Transverse colon (tissue), 4 donors: ENCODE measurements at places on chromosomes 16 and 17.

- H3K4me3 ChIP-seq = no peak overlapping the region
- no peak overlapping the region for H3K27ac ChIP-seq
- no peak for DNase-seq
- H3K27me3 ChIP-seq = peaks cover 100% of the 10 kb centered on the region
- peaks cover 4% of the 10 kb centered on the region for H3K4me1 ChIP-seq
- H3K36me3 ChIP-seq = no peaks in the 10 kb centered on the region
Measured at GRCh38 chr16:86568677-86569623, 2.3 kb downstream of the FOXC2 start.

DNA sequence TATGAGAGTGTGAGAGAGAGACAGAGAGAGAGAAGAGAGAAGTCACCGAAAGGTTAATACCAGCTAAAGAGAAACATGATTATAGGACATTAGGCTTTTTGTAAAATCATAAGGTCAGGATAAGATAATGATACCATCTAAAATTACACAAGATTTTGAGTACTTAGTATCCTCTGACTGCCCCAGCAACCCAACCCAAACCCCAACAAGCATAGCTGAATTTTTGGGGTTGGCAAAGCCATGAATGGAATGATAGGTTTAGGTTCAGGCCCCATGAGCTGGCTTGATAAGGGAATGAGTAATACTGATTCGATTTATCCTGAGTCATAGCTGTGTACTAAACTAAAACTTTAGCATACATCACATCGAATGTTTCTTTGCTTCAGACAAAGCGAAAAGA, 259.5 kb downstream of the IRX3 start:
- H3K36me3 ChIP-seq = no peaks in the 10 kb centered on the region
- H3K27me3 ChIP-seq = no peaks in the 10 kb centered on the region
- no peak for DNase-seq
- no peak overlapping the region for H3K4me3 ChIP-seq
- H3K27ac ChIP-seq = no peak overlapping the region
- H3K4me1 ChIP-seq = no peaks in the 10 kb centered on the region

DNA sequence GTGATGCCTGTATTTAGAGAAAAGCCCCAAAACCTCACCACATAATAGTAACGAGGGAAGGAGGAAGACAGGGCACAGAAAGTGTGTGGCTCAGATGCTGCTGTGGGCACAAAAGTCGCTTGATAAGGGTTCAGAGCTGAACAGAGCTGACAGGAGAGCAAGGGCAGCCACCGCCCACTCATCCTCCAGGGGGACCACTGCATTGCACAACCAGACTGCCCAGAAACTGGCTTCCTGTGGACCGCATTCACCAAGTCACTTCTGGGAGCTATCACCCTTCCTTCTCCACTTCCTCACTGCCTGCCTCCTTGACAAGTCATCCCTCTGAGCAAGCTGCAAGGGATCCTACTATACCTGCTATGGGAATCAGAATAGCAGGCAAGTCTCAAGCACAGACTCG, 512.4 kb upstream of the CDH11 start:
- no peaks in the 10 kb centered on the region for H3K27me3 ChIP-seq
- no peak overlapping the region for H3K4me3 ChIP-seq
- no peak for DNase-seq
- no peak overlapping the region for H3K27ac ChIP-seq
- H3K4me1 ChIP-seq = no peaks in the 10 kb centered on the region
- no peaks in the 10 kb centered on the region for H3K36me3 ChIP-seq

DNA sequence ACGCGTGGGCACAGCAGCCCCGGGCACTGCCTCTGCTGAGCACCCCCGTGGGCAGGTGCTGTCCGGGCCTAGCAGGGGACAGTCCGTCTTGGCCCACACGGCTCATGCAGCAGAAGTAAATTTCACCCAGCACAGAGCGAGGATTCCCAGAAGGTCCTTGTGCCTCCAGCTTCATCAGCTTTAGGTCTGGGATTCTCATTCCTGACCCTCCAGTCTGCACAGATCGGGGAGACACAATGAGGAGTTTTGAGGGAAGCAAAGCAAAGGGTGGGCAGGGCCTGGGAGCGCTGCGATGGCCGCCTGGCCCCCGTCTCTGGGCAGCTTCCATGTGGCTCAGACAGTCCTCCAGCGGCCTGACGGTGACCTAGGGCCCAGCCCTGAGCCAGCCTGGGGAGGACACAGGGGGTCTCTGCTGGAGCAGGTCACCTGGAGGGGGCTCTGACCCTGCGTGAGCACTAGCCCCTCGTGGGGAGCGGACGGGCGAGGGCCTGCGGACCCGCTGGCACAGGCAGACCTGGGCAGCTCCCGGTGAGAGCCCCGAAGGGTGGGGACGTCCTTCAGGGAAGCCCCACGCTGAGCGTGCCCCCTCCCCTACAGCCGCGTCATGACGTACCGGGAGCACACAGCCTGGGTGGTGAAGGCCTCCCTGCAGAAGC, 30.7 kb upstream of the CHMP6 start:
- DNase-seq = no peak
- H3K27ac ChIP-seq = peak overlapping the region; percentile 92
- H3K4me3 ChIP-seq = no peak overlapping the region
- H3K4me1 ChIP-seq = peaks cover 17% of the 10 kb centered on the region
- no peaks in the 10 kb centered on the region for H3K27me3 ChIP-seq
- no peaks in the 10 kb centered on the region for H3K36me3 ChIP-seq

- peak overlapping the region; percentile 26 for H3K27ac ChIP-seq
- peaks cover 21% of the 10 kb centered on the region for H3K4me1 ChIP-seq
- no peaks in the 10 kb centered on the region for H3K27me3 ChIP-seq
- DNase-seq = no peak
Measured at GRCh38 chr16:4510747-4511426, 27.7 kb downstream of the CDIP1 start.

- no peak for DNase-seq
- H3K27ac ChIP-seq = no peak overlapping the region
- H3K4me1 ChIP-seq = no peaks in the 10 kb centered on the region
- no peak overlapping the region for H3K4me3 ChIP-seq
Measured at GRCh38 chr16:88680554-88681083, 5.7 kb downstream of the SNAI3 start.

- DNase-seq = no peak
- H3K27ac ChIP-seq = no peak overlapping the region
- H3K4me3 ChIP-seq = no peak overlapping the region
Measured at GRCh38 chr16:59463776-59464175, 729.7 kb upstream of the GOT2 start.

GRCh38 chr17:5381542-5381941, 37.9 kb downstream of the NUP88 start:
- no peak overlapping the region for H3K27ac ChIP-seq
- DNase-seq = no peak
- H3K36me3 ChIP-seq = no peaks in the 10 kb centered on the region
- H3K27me3 ChIP-seq = no peaks in the 10 kb centered on the region
- H3K4me1 ChIP-seq = no peaks in the 10 kb centered on the region
- H3K4me3 ChIP-seq = no peak overlapping the region

DNA sequence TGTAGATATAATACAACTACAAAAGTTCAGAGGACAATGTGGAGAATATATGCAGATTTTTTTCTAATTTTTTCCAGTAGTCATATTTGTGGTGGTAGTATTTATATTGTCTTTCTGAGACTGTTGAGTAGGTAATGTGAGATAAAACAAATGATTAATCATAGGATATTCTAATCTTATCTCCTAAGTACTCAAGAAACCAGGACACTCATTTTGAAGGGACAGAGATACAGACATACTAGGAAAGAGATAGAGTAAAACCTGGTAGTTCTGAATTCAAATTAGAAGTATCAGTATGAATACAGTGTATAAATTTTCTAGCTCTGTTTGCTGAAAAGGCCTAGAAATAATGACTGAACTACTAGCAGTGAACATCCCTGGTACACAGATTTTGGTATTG, 141.7 kb upstream of the ASIC2 start:
- H3K4me1 ChIP-seq = no peaks in the 10 kb centered on the region
- H3K36me3 ChIP-seq = no peaks in the 10 kb centered on the region
- H3K27ac ChIP-seq = no peak overlapping the region
- no peaks in the 10 kb centered on the region for H3K27me3 ChIP-seq

DNA sequence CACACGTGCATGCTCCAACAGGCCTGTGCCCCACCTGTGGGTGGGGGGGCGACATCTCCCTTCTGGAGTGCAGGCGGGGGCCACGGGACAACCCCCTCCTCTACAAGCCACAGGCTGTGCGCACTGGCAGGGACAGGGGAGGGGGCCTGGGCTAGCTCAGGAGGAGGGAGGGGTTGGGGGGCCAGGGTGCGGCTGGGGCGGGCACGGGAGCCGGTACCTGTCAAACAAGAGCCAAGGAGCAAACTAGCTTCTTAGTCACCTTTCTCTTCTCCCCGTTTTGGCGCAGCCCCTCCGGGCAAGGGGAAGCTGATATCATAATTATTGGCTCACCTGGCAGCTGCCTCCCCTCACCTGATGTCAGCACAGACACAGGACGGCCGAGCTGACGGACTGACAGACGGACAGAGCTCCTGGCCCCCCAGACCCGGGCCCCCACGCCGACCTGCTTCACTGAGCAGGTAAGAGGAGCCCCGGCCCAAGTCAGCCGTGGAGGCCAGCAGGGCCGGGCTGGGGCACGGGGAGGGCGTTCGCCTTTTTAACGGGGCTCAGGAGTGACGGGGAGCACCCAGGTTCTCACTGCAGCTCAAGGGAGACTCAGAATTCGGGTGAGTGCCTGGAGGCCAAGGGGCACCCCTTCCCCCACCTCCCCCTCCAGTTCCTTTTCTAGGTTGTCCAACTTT, at the start of gene FOXN1:
Gene FOXN1, plus strand, starts transcription at position 363 of the 680 bp plus-strand sequence. CDS start 17,622 bp downstream, outside the sequence.
- H3K36me3 ChIP-seq = no peaks in the 10 kb centered on the region
- H3K27me3 ChIP-seq = peaks cover 17% of the 10 kb centered on the region

DNA sequence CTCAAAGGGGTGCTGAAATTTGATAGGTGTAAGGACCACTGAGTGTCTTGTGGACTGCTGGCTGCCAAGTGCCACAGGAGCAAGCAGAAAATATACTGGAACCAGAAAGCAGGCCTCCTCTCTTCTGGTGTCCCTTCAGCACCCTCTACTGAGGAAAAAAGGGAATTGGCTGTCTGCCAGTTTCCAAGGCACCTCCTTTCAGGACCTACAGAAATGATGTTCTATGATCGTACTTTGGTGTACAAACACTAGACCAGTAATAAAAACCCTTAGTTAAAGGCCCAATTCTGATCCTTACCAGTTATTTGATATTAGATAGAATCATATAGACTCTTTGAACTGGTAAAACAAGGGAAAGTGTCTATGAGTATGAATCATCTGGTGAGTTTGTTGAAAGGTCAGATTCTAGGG, 35.8 kb upstream of the BCAS3 start:
- H3K4me3 ChIP-seq = no peak overlapping the region
- H3K36me3 ChIP-seq = peaks cover 4% of the 10 kb centered on the region
- H3K4me1 ChIP-seq = peaks cover 9% of the 10 kb centered on the region
- no peak overlapping the region for H3K27ac ChIP-seq
- no peaks in the 10 kb centered on the region for H3K27me3 ChIP-seq
- DNase-seq = peak; percentile 70

- H3K27ac ChIP-seq = no peak overlapping the region
- no peak for DNase-seq
- H3K4me3 ChIP-seq = no peak overlapping the region
Measured at GRCh38 chr17:63595132-63595531, 5.6 kb upstream of the TACO1 start.

DNA sequence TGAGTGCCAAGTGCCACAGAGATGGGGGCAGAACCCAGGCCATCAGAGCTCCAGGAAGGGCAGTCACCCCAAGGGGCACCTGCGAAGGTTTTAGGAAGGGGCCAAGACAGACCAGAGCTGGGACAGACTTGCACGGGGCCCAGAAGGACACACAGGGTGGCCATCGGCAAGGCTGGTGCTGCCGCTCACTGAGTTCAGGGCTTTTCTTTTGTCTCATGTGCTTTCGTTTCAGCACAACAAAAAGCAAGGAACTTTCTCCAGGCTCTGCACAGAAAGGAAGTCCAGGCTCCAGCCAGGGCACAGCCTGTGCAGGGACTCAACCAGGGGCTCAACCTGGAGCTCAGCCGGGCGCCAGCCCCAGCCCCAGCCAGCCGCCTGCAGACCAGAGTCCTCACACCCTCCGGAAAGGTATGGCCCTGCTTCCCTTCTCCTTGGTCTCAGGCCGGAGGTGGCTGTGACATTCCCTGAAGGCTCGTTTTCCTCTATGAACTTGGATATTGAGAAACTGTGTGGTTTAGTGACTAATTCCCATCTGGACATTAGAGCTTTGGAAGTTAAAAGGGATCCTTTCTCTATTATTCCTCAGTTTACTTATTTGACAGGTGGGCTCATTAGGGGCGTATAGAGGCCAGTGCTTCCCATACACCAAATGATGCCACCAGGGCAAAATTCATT, 37.9 kb downstream of the ELAC2 start:
- no peaks in the 10 kb centered on the region for H3K4me1 ChIP-seq
- no peak overlapping the region for H3K27ac ChIP-seq
- no peak overlapping the region for H3K4me3 ChIP-seq
- no peaks in the 10 kb centered on the region for H3K27me3 ChIP-seq

DNA sequence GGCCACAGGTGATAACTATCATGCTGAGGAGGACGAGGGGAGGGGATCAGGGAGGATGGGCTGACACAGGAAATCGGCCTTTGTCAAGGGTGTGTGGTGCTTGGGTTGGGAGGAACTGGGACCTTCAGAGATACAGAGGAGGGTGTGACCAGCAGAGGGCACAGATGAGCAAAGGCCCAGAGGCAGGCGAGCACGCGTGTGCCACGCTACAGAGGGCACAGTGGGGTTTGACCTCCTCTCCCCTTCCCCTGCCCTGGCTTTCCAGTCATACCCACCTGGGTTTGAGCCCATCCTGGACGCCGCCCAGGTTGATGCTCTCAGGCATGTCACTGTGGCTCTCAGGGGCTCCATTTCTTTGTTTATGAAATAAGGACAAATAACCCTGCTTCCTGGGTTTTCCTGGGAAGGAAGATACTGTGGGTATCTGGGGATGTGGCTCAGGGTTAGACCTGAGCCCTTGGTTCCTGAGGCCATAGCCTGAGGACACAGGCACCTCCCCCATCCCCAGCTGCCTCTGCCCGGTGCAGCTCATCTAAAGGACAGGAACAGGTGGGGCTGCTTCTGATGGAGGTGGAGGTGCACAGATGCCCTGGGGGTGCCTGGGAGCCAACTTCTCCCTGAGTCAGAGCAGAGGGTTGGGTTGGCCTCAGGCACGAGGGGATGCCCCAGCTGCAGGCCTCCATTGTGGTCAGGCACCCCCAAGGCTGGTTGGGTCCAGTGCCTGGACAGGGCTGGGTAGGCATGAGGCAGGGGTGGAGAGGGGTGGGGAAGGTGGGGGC, 51.8 kb downstream of the BEAN1 start:
- no peaks in the 10 kb centered on the region for H3K4me1 ChIP-seq
- peak; percentile 84 for DNase-seq

GRCh38 chr16:11870399-11870798, 19.1 kb upstream of the RSL1D1 start:
- no peaks in the 10 kb centered on the region for H3K36me3 ChIP-seq
- H3K27me3 ChIP-seq = no peaks in the 10 kb centered on the region
- DNase-seq = no peak
- H3K27ac ChIP-seq = no peak overlapping the region
